Aorta (tissue), 5 donors: ENCODE measurements at places on chromosomes 16 and 17. TPM values are rescaled to one million over a fixed set of nuclear protein-coding genes. Genes with fewer than 3 reads are reported as not detected.

The DNASE1L2 gene
- polyA plus RNA-seq, result 1.1 TPM

The PITPNM3 gene
- polyA plus RNA-seq, result 0.67 TPM

The DDX28 gene
- polyA plus RNA-seq, result 4.8 TPM

The NDUFB10 gene
- polyA plus RNA-seq, result 178 TPM

The NTHL1 gene
- 24.4 TPM for polyA plus RNA-seq

The HSPB9 gene
- polyA plus RNA-seq, result 0.63 TPM

The CLDN9 gene
- not detected for polyA plus RNA-seq

The NPIPB13 gene
- polyA plus RNA-seq, result 0.13 TPM

The FAM171A2 gene
- polyA plus RNA-seq, result not detected

The NOG gene
- polyA plus RNA-seq, result 0.50 TPM

The KRT25 gene
- not detected for polyA plus RNA-seq

The SOX15 gene
- polyA plus RNA-seq, result 0.50 TPM

The TTYH2 gene
- 3.1 TPM for polyA plus RNA-seq

The NLRC3 gene
- not detected for polyA plus RNA-seq

The BRIP1 gene
- 0.13 TPM for polyA plus RNA-seq

The NPTX1 gene
- polyA plus RNA-seq, result 0.13 TPM

The KRT31 gene
- polyA plus RNA-seq, result not detected

The DNAI2 gene
- polyA plus RNA-seq, result not detected

The SLC35G6 gene
- not detected for polyA plus RNA-seq

The CD300LB gene
- not detected for polyA plus RNA-seq

The BCAS3 gene
- 11.6 TPM for polyA plus RNA-seq

The TNS4 gene
- polyA plus RNA-seq, result not detected

The CHCT1 gene
- not detected for polyA plus RNA-seq

The RUNDC3A gene
- polyA plus RNA-seq, result 0.50 TPM

The METTL16 gene
- 14.3 TPM for polyA plus RNA-seq

The AIPL1 gene
- 0.25 TPM for polyA plus RNA-seq

The CLDN7 gene
- polyA plus RNA-seq, result 1.1 TPM

The SMIM5 gene
- 2.1 TPM for polyA plus RNA-seq

The SPIRE2 gene
- 1.4 TPM for polyA plus RNA-seq

The C17orf113 gene
- polyA plus RNA-seq, result 0.50 TPM

The SLC38A8 gene
- not detected for polyA plus RNA-seq

The PLLP gene
- 7.6 TPM for polyA plus RNA-seq

The DOK4 gene
- polyA plus RNA-seq, result 54.1 TPM

The CNGB1 gene
- not detected for polyA plus RNA-seq

The CMTM2 gene
- not detected for polyA plus RNA-seq

The SCNN1G gene
- not detected for polyA plus RNA-seq

The UTS2R gene
- not detected for polyA plus RNA-seq

The FSCN2 gene
- 1.0 TPM for polyA plus RNA-seq

The LRRC37A3 gene
- polyA plus RNA-seq, result 0.50 TPM

The HOXB3 gene
- 30.5 TPM for polyA plus RNA-seq

The SETD6 gene
- 4.9 TPM for polyA plus RNA-seq

The KRT33B gene
- polyA plus RNA-seq, result not detected

The ULK2 gene
- polyA plus RNA-seq, result 5.6 TPM

The CNP gene
- polyA plus RNA-seq, result 15.5 TPM

The KRT12 gene
- 1.0 TPM for polyA plus RNA-seq

The SKAP1 gene
- polyA plus RNA-seq, result not detected

The CLEC18B gene
- 0.75 TPM for polyA plus RNA-seq

The CD300E gene
- not detected for polyA plus RNA-seq

The GRB7 gene
- 0.75 TPM for polyA plus RNA-seq

The CETP gene
- polyA plus RNA-seq, result not detected

The HSD11B2 gene
- not detected for polyA plus RNA-seq

The CHST4 gene
- polyA plus RNA-seq, result not detected

The DHRS7C gene
- not detected for polyA plus RNA-seq

The KIF2B gene
- not detected for polyA plus RNA-seq

The ORMDL3 gene
- 50.4 TPM for polyA plus RNA-seq

The NOMO2 gene
- 95.5 TPM for polyA plus RNA-seq

The GP2 gene
- 4.3 TPM for polyA plus RNA-seq

The TUBG2 gene
- 23.9 TPM for polyA plus RNA-seq

The NOD2 gene
- 0.38 TPM for polyA plus RNA-seq
